Inflammatory macrophage treated with lipopolysaccharide for 4 hours (primary cell): ENCODE measurements at places on chromosomes 2 and 18.

- no peak for DNase-seq
Measured at GRCh38 chr2:240793313-240794177, 26.5 kb downstream of the KIF1A start.

DNA sequence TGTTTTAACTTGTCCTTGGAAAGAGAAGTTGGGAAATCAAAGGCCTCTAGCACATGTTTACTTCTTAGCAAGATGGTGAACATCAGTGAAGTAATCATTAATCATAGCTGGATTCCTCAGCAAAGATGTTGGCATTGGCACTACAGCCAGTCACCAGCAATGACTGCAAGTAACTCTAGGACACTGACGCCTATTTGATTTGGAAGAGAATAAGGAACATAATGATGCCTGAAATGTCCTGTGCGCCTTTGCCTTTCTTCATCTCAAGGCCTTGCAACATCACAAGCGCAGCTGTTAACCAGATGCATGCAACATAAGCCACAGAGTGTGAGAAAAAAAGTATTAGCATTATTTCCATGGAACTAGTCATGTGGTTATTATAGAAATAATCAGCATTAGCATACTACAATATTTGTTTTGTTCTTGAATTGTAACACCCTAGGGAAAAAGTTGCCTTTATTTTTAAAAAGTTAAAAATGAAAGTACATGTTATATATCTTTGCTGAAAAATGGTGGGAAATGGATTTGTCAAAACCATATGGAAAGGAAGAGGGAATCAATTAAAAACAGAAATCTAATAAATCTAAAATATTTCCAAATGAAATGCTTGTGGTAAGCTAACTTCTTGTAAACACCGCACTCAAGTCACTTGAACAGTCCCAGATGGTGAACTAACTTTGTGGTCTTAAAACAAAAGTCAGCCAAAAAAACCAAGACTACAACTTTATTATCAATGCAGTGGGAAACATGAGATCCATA lies 55.6 kb downstream of the THADA start:
- DNase-seq, result peak; percentile 97

- DNase-seq, result no peak
Measured at GRCh38 chr2:50720697-50721315, 311.1 kb downstream of the NRXN1 start.

DNA sequence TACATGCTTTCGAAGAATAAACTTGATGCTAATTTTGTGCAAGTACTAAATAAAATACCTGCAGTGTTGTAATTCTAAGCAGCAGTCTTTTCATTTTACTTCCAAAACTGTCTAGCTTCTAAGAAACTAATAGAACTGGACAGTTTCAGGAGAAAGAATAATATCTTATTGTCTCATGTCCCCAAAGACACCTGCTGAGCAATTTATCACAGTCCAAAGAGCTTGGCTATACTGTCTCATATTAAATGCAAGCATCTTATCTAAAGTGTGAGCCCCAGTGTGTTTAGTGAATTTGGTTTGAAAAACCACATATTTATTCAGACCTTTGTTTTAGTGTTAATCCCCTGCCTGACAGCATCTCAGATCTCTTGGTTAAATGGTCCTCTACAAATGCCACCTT lies 374.3 kb downstream of the TMX3 start:
- DNase-seq, result no peak

GRCh38 chr18:59671551-59671950 lies 25.7 kb downstream of the CCBE1 start:
- no peak for DNase-seq

- no peak for DNase-seq
Measured at GRCh38 chr2:128354161-128354560, 35.5 kb upstream of the HS6ST1 start.

DNA sequence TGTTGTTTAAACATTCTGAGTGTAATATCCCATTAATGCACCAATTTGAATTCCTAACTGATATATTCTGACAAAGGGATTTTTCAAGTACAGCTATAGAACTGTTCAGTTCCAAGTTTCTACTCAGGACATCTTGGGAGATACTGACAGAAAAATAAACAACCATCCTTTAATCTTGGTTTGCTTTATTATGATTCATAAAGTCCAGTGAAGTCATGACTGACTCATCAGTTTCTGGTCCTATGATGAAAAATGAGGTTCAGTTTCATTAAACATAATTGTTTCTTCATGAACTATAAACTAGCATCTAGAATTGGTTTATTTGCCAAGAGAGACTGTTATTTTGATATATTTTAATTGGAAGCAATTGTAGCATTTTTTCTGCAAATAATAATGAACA lies 896.2 kb downstream of the CCDC85A start:
- no peak for DNase-seq

DNA sequence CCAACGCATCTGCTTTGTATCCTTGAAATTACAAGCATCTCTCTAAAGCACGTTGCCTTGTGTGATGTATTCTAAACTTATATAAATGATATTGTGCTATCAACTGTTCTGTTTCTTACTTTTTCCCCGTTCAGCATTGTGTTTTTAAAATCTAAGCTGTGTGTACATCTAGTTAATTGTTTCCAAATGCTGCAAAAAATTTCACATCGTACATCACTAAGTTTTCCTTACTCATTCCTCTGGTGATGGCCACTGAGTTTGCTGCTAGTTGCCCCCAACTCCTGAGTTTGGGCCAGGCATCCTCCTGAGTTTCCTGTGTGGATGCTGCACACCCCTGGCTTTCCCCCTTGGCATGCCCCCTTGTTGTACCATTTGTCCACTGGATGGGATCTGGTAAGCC lies 139.7 kb downstream of the MYCN start:
- no peak for DNase-seq

- DNase-seq, result peak; percentile 81
Measured at GRCh38 chr2:206218796-206219499, 55.5 kb upstream of the ZDBF2 start.

DNA sequence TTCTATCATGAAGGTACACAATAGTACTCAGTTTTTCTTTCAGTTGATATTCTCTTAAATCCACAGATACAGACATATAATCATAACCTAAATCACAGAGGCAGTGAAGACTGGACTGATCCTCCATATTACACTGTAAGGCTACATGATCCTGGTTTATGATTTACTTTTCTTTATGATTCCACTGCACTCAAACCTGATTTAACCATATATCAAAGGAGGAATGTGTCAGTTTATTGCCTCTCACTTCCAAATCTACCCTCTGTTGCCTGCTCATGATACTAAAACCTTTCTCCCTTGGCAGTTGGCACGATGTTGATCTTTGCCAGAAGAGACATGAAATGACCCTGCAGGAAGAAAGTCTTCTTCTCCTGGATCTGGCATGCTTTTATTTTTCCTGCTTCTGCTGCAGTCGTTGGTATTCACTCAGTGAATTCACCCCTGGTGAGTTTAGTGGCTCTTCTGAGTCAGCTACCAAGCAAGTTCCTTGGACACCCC lies 426.4 kb downstream of the MBD2 start:
- no peak for DNase-seq

- no peak for DNase-seq
Measured at GRCh38 chr2:127034883-127035611, 71.9 kb downstream of the BIN1 start.

DNA sequence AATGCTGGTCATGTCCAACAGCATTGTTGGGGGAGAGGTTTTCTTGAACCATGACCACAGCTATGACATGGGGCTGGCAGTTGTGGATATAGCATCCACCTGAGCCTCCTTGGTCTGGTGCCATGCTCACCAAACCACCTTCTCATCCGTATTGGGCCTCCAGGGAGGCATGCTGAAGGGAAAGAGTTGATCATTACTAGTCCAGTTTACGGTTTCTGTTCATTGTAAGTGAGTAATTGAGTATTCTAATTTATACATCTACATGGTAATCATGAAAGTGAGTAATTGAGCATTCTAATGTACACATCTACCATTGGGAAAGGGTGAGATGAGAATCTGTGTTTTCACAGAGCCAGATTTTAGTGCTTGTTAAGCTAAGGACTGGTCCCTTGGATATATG lies 6.8 kb downstream of the TMEM87B start:
- DNase-seq, result no peak

GRCh38 chr2:26401739-26402541 lies at the start of gene DRC1:
TSS of gene DRC1 (plus strand) at chr2:26401920. CDS start at chr2:26401990, 70 bp downstream.
- peak; percentile 61 for DNase-seq

DNA sequence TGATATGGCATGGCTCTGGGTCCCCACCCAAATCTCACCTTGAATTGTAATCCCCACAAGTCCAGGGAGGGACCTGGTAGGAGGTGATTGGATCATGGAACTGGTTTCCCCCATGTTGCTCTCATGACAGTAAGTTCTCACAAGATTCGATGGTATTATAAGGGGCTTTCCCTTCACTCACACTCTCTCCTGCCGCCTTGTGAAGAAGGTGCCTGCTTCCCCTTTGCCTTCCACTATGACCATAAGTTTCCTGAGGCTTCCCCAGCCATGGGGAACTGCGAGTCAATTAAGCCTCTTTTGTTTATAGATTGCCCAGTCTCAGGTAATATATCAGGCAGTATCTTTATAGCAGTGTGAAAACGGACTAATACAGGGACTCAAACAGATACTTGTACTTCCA lies 50.4 kb upstream of the ZNF532 start:
- no peak for DNase-seq

DNA sequence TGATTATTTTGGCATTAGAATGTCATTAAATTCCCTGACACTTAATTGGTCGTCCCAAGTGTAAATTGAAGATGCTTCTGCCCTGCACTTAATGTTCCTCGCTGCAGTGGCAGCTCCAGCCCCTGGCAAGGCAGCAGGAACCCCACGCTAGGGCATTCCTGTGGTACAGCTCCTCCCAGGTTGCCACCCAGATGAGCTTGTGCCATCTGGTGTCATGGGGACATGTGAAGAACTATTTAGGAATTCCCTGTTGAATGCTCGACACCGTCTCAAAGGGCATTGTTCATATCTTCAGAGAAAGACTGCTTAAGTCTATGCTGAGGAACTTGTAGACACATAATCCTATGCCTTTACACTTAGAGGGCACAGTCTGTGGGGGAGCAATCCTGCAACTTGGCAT lies 38.9 kb downstream of the BCL2L11 start:
- DNase-seq, result no peak

GRCh38 chr2:25312958-25313710 lies 28.6 kb downstream of the DNMT3A start:
- no peak for DNase-seq

- no peak for DNase-seq
Measured at GRCh38 chr2:194126418-194126817, 1530.6 kb upstream of the SLC39A10 start.

GRCh38 chr2:28348149-28348567 lies 44.5 kb upstream of the FOSL2 start:
- DNase-seq, result no peak

DNA sequence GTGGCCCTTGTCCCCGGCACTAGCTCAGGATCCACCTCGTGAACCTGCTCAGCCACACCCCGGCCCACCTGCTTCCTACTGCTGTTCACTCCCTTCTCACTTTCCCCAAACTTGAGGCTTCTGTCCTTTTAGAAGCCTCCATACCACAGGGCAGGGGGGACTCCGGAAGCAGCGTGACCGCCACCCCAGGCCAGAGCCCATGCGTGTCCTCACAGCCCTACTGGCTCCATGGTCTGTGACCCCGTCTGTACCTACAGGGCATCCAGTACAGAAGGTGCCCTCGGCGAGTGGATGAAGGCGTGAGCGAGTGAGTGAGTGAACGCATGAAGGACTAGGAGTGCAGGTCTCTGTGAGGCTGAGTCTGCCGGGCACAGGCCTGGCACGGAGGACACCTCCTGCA lies 253.2 kb downstream of the TWIST2 start:
- DNase-seq, result no peak

GRCh38 chr18:5943514-5943913 lies 48.2 kb upstream of the TMEM200C start:
- no peak for DNase-seq

- DNase-seq, result no peak
Measured at GRCh38 chr2:189254268-189254883, 74.8 kb upstream of the COL5A2 start.

DNA sequence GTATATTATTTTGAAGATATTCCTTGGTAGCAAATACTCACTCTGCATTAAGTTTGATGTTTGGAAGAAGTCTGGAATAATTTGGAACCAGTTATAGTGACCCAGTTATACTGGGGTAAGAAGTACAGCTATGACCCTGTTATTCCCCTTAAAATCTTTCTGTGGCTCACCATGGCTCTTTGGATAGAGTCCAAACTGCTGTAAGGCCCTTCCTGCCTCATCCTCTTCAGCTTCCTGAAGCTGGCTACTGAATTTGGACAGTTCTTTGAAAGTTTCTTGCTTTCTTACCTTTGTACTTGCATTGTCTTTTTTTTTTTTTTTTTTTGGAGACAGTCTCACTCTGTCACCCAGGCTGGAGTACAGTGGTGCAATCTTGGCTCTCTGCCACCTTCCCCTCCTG lies 85.6 kb downstream of the ABI2 start:
- DNase-seq, result no peak

- no peak for DNase-seq
Measured at GRCh38 chr2:239714116-239714515, 311.0 kb downstream of the NDUFA10 start.

- no peak for DNase-seq
Measured at GRCh38 chr2:98297817-98298682, 48.2 kb upstream of the CNGA3 start.

GRCh38 chr18:76668546-76668945 lies 153.8 kb upstream of the ZNF236 start:
- no peak for DNase-seq

- no peak for DNase-seq
Measured at GRCh38 chr2:1414121-1414520, 858 bp downstream of the TPO start.

DNA sequence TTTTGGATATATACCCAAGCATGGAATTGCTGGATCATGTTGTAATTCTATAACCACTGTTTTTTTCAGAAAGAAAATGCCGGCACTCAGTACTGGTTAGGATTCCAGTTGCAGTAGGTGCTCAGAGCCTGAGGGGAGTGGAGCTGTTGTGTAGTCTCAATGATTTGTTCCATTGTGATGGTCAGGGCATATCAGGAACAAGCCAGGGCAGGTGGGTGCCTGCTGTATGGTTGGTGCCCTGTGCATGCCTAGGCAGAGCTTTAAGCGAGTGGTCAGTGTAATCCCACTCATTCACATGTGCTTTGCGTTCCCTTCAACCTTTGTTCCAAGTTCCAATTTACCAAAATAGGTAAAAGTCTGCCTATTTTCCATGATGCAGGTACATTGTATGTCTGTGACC lies 100.9 kb downstream of the FHOD3 start:
- no peak for DNase-seq

- no peak for DNase-seq
Measured at GRCh38 chr2:215622837-215623236, 187.0 kb upstream of the FN1 start.

- no peak for DNase-seq
Measured at GRCh38 chr18:59189008-59189407, 30.9 kb upstream of the GRP start.

GRCh38 chr18:41320100-41320499 lies 634.9 kb upstream of the PIK3C3 start:
- DNase-seq, result no peak
